ENCODE measurements at places on chromosomes 2 and 18.

- DNase-seq, result peak; percentile 78
These were observed 132.9 kb downstream of the SOCS6 start for GRCh38 chr18:70421471-70422390.

DNA sequence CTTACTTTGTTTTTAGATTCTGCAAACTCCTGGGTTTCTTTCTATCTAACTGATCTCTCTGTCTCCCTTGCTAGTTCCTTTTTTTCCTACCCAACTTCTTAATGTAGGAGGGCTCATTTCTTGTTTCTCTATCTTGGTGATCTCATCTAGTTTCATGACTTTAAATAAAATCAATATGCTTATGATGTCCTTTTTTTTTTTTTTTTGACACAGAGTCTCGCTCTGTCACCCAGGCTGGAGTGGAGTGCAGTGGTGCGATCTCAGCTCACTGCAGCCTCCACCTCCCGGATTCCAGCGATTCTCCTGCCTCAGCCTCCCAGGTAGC lies 42.2 kb upstream of the IL1RL1 start:
- DNase-seq, result no peak

DNA sequence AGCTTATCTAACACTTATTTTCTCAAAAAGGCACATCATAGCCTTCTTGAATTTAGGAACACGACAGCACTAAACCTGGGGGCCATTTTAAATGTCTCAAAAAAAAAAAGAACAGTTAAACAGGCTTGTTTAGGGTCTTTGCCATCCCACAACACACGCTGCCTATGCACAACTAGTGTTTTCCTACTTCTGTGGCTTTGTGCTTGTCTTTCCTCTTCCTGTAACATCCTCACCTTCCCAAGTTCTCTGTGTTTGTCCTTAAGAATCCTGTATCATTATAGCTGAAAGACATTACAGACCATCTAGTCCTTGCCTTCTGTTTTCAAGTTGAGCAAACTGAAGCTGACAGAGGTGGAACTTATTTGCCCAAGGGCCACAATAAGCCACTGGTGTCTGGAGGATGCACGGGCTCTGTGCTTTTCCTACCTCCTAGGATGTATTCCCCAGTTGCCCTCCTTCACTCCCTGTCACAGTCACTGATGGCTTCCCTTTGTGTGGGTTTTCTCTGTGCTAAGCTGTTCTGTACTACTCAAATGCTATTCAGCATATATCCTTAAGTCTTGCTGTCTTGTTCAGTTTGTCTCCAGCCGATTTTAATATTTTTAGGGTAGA lies 22.6 kb downstream of the SNRPD1 start:
- no peak for DNase-seq

DNA sequence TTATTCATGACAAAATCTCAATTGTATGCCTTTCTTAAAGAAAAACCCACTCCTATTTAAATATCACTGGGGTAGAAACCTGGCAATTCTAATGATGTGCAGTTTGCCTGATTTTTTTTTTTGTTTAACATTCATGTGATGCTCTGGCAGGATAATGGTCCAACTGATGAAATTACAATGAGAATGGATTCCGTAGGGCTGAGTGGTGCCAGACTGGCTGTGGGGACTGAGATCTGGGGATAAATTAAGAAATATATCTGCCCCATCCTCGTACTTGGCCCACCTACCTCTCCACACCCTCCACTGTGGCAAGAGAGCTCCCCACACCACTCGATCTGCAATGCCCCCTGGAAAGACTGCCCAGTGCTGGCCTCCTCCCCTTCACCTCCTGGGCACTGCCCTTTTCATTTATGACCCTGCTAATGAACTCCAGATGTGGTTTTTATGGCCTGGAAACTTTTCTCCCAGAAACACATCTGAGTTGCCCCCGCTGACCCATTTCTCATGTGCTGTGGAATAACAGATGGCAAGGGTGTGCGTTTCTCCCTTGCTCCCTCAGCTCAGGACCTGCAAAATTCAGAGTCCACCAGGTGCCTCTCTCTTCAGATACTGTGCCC lies 33.0 kb upstream of the RPL37A start:
- no peak for DNase-seq

- DNase-seq, result no peak
These were observed 15.3 kb downstream of the STAMBP start for GRCh38 chr2:73844087-73844486.

DNA sequence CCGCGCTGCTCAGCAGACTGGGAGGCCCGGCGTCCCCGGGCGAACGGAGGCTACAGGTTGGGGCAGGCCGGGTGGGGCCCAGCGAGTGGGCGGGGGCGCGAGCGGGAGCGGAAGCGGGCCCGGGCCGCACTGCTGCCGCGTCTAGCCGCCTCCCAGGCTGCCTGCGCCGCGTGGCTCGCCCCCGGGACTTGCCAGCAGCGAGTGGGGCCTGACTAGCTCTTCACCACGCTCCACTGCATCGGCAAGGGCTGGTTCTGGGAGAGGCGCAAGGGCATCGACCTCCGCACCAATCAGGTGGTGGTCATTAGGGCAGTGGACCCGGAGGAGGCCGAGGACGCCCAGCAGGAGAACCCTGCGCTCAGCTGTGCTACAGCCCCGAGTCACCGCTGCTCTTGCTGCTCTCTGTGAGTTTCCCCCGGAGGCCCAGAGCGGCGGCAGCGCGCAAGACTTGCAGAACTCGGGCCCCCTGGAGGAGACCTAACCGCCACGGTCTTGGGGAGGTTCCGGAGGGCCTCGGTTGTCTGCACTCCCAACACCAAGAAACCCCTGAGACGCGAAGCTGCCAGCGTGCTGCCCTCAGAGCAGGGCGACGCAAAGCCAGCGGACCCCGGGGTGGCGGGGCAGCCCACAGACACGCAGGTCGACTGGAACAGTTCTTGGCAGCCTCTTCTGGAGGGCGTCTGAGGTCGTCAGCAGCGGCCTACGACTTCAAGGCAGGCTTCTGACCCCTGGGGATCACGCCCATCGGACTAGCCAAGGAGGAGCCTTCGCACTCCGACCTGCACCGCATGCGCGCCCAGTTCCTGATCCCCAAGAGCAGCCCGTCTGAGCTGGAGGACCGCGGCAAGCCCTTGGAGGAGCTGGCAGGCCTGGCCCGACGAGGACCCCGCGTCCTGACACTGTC lies 27.2 kb upstream of the PTPN2 start:
- DNase-seq, result no peak

GRCh38 chr18:9292047-9292446 lies 42.5 kb upstream of the TWSG1 start:
- DNase-seq, result no peak

- no peak for DNase-seq
These were observed 16.2 kb downstream of the ATG16L1 start for GRCh38 chr2:233267516-233268245.
